Activated CD4-positive, alpha-beta memory T cell treated with anti-CD3 and anti-CD28 coated beads for 36 hours (primary cell): ENCODE measurements at places on chromosomes 4 and X. TPM values are rescaled to one million over a fixed set of nuclear protein-coding genes. Genes with fewer than 3 reads are reported as not detected.

Gene PDCL2
- total RNA-seq = not detected

Gene NLGN4X
- not detected for total RNA-seq

Gene CYLC1
- not detected for total RNA-seq

Gene FHDC1
- total RNA-seq = 0.07 TPM

Gene TREX2
- total RNA-seq = 0.74 TPM

Gene HMX1
- total RNA-seq = not detected

Gene STARD8
- 0.80 TPM for total RNA-seq

Gene FATE1
- total RNA-seq = not detected

Gene PPP1R3F
- total RNA-seq = 7.0 TPM

Gene FOXR2
- total RNA-seq = not detected

Gene CTAG1A
- not detected for total RNA-seq

Gene ARMCX1
- 1.4 TPM for total RNA-seq

Gene ADH6
- total RNA-seq = not detected

Gene ALG13
- total RNA-seq = 40.1 TPM

Gene SULT1B1
- 0.76 TPM for total RNA-seq

Gene TKTL2
- total RNA-seq = not detected

Gene SRPK3
- total RNA-seq = not detected

Gene CXCL1
- not detected for total RNA-seq

Gene TEX11
- total RNA-seq = not detected

Gene HAND2
- total RNA-seq = not detected

Gene ARAP2
- 57.7 TPM for total RNA-seq

Gene HS6ST2
- 0.81 TPM for total RNA-seq

Gene PDGFRA
- total RNA-seq = not detected

Gene HS3ST1
- not detected for total RNA-seq

Gene IL2
- 165 TPM for total RNA-seq

Gene DAPP1
- 23.6 TPM for total RNA-seq

Gene FMR1NB
- not detected for total RNA-seq
